ENCODE measurements at places on chromosomes 1 and 21.

DNA sequence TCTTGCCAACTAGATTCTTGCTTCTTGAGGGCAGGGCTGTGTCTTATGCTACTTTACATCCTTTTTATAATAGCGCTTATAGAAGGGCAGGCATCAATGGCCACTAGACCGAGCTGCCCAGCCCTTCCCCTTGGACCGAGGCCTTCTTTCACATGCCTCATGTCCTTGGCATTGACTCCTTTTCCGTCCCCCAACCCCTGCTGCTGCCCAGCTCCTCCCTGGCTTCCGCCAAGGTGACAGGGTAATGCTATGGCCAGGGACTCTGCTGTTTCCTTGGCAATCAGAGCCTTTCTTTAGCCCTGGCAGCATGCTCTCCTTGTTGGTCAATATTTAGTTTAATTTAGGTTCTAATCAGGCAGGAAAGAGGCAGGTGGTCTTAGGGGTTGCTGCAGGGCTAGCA is 48.2 kb downstream of the DDX20 start:
- DNase-seq: no peak

- no peak for DNase-seq
Observed at GRCh38 chr1:118821801-118822200, 166.3 kb downstream of the TBX15 start.

GRCh38 chr1:26259005-26259404 is 20.9 kb upstream of the SH3BGRL3 start:
- no peak for DNase-seq

- DNase-seq: no peak
Observed at GRCh38 chr1:19424651-19425570, 60.4 kb downstream of the CAPZB start.

DNA sequence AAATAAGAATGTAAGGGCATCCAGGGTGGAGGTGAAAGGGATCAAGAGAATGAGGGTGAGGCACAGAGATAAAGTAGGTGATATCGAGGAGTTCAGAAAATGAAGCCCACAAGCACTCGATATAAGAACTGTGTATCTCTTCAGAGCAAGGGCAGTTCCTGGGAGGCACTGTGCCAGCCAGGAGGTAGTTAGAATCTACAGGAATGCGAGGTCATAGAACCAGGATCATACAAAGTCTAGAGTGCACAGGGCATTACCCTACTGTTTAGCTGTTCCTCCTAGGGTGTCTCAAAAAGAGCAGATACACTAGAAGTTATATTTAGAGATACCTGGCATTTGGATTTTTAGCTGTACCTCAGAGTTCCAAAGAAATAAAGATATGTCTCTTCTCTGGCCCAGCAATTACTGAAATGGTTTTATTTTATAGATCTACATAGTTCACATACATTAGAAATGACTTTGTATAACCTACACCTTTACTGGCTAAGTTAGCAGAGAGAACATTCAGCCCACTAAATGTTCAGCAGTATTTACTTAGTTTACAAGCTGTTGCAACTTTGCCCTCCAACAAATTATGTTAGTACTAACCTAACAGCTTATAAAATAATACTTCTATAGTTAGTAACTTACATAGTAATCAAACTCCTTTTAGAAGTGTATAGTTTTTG is 1.6 kb downstream of the OVAAL start:
- no peak for DNase-seq

All from activated T-cell treated with anti-CD3 and anti-CD28 coated beads for 24 hours (primary cell).